Lung microvascular endothelial cell (primary cell): ENCODE measurements at places on chromosomes 2 and 18. TPM values are rescaled to one million over a fixed set of nuclear protein-coding genes. Genes with fewer than 3 reads are reported as not detected.

DNA sequence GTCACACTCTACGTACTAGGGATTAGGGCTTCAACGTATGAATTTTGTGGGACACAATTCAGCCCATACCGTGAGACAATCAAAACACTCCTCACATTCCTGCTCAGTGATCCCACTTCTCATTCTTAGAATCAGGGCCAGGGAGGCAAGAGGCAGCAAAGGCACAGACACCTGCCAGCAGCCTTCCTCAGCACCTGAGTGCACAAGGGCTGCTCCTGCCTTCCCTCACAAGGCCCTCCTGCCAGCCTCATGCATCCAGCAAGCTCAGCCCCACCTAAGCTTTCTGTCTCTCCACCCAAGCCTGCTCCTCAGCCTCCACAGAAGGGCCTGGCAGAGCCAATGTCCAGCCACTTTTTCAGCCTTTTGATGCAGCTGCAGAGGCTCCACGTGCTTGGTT lies 141.6 kb downstream of the SP3 start:
- no peak for DNase-seq

GRCh38 chr2:56170988-56171387 lies 12.8 kb upstream of the CCDC85A start:
- no peak for DNase-seq

DNA sequence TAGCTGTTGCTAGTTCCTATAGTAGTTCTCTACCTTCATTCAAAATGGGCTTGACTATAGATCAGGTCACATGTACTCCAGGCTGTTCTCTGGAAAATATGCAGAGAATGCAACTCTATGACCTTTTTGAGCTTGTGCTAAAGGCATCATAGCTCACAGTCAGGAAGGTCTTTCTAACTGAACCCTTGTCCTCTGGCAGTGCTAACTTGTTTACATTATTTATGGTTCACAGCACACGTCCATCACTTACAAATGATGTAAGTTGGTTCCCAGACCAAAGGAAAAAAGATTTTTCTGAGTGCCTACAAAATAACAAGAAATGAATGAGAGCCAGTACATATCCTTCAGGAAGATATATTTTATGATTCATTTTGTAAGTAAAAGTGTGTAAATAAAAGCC lies 236.1 kb downstream of the GCA start:
- peak; percentile 20 for DNase-seq

GRCh38 chr2:13009027-13009642 lies 292.4 kb downstream of the TRIB2 start:
- no peak for DNase-seq

GRCh38 chr2:157076526-157077161 lies 180.9 kb upstream of the GALNT5 start:
- DNase-seq, result no peak

- DNase-seq, result peak; percentile 11
These were observed 27.1 kb downstream of the SH2D6 start for GRCh38 chr2:85445316-85446295.

DNA sequence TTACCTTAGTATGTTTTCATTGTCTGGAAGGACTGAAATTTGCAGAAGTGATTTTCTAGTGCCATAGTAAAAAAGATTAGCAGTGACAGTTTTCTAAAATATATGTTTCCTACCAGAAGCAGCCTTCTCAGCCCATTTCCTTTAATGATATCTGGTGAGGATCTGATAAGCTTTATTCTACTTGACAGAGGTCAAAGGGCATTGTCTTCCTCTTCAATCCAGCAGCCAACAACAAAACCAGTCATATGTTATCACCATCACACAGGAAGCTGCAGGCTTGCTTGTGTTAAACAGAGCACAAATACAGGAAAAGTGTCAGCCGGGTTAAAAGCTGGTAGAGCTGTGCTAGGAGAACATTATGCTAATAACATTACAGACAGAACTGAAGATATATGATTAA lies 35.6 kb upstream of the ZSWIM2 start:
- DNase-seq, result peak; percentile 98

DNA sequence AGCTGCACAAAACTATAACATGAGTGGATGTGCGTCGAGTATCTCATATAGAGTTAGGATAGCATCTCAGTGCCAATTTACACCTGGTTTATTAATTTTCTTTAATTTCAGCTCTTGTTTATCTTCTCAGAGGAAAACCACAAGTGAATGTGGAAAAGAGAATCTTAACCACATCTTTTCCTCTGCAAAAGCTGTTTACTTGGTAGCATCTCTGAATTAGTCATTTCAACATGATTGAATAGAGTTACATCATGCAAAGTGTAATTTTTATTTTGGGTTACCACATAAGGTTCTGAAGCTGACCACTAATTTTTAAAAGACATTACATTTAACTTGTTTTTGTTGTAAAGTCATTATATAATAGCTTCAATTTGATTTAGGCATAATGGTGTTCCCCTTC lies 83.8 kb upstream of the FAM237A start:
- no peak for DNase-seq

GRCh38 chr18:10089881-10090280 lies 176.1 kb downstream of the VAPA start:
- DNase-seq, result no peak

Gene SLC4A3
- under 0.01 and 0.22 TPM in 2 replicates for total RNA-seq

- no peak for DNase-seq
These were observed at the start of gene RIT2 for GRCh38 chr18:43115076-43115921. Gene RIT2 (minus strand): TSS chr18:43115685.

Gene FSIP2
- total RNA-seq, result under 0.01 TPM in 2 replicates

- no peak for DNase-seq
These were observed 68.7 kb downstream of the MAP4K3 start for GRCh38 chr2:39368376-39368775.

DNA sequence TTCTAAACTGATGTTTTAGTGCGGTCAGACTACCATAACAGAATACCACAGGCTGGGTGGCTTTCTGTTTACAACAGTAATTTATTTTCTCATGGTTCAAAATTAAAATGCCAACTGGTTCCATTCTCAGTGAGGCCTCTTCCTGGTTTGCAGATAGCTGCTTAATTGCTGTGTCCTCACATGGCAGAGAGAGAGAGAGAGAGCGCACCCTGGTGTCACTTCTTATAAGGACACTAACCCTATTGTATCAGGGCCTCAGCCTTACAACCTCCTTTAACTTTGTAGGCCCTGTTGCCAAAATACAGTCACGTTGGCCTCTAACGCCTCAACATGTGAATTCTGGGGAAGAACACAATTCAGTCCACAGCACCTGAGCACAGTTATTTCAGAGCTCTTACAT lies 37.5 kb upstream of the ZNF385B start:
- DNase-seq, result peak; percentile 34

Gene MPHOSPH10
- 11.8 and 14.9 TPM in 2 replicates for total RNA-seq

Gene SEMA4F
- total RNA-seq, result 1.8 and 2.2 TPM in 2 replicates

Gene NGEF
- total RNA-seq, result 0.22 TPM in 1 of 2 replicates, not detected in the other

DNA sequence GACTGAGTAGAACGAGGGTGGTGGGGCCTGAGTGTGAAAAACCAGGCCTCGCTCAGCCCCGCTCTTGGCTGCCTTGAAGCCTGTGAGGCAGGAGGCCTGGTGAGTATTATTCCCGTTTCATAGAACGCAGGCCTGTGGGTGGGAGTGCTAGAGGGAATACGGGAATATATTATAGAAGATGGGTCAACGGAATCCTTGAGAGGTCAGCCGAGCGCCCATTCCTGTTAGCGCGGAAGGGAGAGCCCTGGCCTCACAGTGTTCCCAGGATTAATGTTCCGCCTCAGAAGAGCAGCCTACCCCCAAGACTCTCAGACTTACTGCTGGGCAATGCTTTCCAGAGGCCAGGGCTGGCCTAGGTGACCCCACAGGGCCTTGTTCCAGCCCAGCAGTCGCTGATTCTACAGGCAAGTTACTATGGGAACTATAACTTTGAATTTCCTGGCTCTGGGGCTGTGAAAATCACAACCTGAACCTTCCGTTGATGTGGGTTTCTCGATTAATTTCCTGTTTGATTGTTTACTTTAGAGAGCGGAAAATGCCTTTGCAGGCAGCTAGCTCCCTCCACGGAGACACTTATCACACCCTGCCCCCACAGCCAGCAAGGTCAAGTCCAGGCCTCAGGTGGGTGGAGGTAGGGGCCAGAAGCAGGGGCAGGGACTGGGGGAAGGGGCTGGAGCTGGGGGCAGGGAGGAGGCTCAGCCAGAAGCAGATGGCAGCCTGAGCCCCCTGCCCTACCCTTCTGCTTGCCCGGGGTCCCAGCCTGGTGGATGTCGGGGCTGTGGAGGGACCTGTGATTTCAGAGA lies 108.3 kb downstream of the SMAD7 start:
- DNase-seq, result peak; percentile 94

Gene SLC9A4
- not detected in 2 replicates for total RNA-seq

- DNase-seq, result no peak
These were observed 172.3 kb downstream of the PARD3B start for GRCh38 chr2:204717591-204717990.

DNA sequence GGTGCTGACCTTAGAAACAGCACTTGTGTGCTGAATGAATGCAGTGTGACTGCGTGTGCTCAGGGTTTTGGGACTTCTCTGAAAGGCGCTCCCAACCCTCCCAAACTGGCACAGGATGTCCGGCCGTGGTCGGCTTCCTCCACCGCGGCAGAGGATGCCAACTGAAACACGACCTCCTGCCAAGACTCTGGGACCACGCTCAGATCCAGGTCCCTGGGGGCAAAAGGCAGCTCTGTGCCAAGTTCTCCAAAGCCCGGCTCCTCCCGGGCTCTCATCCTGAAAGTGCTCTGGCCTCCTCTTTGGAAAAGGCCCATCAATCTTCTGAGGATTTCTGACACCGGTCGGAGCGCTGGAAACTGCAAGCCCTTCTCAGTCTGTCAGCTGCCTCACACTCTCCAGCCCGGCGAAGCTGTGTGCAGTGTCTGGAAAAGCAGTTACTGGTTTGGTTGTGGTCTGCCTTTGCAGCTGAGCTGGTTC lies 32.3 kb upstream of the ZBTB7C start:
- peak; percentile 41 for DNase-seq

Gene ALLC
- not detected in 2 replicates for total RNA-seq

GRCh38 chr18:79576686-79577351 lies 102.8 kb upstream of the CTDP1 start:
- DNase-seq, result no peak

GRCh38 chr2:26583381-26583911 lies 57.7 kb downstream of the CIB4 start:
- no peak for DNase-seq

DNA sequence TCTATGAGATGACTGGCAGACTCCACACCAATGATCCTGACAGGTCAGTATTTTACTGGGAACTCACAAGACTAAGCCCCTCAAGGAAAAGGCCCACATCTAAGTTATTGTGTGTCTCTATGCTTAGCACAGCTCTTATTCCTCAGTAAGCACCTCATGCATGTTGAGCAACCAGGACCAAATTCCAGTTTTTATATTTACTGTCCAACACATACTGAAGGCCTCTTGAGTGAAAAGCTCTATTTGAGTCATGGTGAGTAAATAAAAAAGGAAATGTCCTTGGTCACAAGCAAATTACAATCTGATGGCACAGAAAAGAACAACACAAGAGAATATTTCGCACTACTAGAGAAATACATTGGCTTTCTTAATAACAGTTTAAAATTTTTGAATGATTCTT lies 87.9 kb upstream of the ETAA1 start:
- DNase-seq, result peak; percentile 21

Gene PID1
- under 0.01 and 0.20 TPM in 2 replicates for total RNA-seq

Gene SPAG16
- 9.1 and 9.4 TPM in 2 replicates for total RNA-seq

DNA sequence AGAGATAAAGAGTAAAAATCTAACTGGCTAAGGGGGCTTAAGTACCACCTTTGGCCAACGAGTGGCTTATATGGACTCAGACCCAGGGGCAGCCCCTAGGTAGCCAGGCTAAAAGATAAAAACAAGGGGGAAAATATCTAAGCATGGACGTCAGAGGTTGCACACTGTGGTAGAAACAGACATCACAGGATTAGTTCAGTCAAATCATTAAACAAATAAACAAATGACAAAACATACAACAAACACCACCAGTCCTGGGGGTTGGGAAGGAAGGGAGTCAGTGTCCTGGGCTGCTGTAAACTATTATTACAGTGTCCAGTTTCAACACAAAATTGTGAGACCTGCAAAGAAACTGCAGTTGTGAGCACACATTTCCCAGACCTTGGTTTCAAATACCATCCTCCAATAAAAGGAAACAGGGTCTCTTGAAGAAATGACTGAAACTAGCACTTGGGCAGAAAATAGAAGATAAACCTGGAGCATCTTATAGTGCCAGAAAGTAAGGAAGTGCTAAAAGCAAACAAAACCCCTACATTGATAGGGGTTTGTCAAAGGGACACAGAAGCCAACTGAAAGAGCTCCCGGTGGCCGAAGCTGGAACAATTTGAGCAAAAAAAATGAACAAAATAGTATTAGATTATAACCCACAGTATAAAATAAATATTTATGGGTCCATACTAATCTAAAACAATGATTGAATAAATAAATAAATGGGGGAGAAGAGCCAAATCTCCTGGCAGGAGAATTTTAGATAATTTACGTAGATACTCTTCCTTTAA lies 154.8 kb upstream of the KLF7 start:
- DNase-seq, result no peak

DNA sequence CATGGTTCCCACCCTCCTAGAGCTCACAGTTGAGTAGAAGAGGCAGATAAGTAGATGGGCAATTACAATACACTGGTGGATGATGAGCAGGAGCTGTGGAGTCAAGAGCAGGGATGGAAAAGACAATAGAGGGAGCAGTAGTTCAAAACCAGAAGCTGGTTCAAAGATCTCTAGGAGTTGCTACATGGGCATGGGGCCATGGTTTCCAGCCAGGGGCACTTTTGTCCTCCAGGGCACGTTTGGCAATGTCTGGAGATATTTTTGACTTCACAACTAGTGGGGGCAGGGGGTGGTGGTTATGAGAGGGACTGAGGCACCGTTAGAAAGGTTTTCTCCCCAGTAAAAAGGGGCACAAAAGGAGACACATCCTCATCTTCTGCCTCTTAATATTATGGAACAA lies 236.0 kb downstream of the DYSF start:
- no peak for DNase-seq

Gene STPG4
- total RNA-seq, result 0.20 TPM in 1 of 2 replicates, not detected in the other

Gene CYTIP
- total RNA-seq, result not detected in 2 replicates
